ENCODE measurements at places on chromosomes 3 and 15.

DNA sequence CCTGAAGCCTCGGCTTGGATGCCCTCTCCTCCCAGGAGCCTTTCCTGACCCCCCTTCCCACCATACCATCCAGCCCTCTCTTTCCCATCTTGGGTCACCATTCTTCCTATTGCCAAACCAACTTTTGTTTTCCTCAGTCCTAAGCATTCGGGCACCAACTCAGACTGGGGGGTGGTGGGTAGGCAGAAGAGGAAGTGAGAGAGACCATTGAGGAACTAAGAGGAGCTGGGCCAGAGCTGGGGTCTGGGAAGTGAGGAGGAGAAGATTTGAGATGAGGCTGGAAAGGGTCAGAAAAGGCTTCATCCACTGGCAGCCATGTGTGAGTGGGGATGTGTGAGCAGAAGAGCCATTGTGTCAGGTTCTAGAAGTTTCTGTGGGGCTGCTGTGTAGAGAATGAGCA lies 37.7 kb downstream of the TKT start:
- DNase-seq, result no peak

DNA sequence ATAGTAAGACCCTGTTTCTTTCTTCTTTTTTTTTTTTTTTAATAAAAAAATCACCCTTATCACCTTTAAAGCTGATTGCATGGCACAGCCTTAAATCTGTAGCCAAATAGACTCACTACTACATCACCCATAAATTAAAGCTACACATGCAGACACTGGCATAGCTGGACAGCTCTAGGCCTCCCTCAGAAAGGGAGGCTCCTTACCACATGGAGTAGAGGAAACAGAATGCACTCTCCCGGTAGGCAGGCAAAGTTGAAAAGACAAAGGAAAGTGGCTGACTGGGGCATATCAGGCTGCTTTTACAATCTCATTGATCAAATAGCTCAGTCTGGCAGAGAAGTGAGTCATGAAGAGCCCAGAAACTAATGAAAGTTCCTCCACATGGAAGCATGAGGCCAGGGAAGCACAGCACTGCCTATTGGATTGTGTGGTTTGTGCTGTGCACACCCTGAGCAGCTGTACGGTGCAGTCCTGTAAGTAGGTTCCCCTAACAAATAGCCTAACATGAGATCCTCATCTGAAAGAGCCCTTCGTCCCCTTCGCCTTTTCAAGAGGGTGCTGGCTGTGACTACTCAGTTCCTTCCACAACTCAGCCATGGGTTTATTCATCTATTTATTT lies 32.7 kb upstream of the FAM98B start:
- DNase-seq, result no peak

GRCh38 chr15:67883234-67883773 lies 43.5 kb upstream of the RNU6-1 start:
- DNase-seq, result peak; percentile 54

DNA sequence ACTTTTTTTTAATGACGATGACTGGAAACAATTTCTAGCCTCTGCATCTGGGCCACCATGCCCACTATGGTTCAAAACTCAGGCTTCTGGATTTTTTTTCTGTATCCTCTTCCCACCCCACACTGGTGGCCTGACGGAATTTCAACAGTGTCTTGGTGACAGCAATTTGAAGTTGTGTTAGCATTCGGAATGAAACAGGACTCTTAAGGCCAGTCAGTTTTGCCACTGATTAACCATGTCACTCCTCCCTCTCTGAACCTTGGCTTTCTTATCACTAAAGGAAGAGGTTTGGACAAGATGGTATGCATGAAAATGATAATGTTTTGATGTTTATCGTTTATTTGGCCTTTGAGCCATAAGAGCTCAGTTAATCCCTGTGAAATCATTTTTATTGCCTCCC lies 41.6 kb upstream of the BDH1 start:
- peak; percentile 15 for DNase-seq

DNA sequence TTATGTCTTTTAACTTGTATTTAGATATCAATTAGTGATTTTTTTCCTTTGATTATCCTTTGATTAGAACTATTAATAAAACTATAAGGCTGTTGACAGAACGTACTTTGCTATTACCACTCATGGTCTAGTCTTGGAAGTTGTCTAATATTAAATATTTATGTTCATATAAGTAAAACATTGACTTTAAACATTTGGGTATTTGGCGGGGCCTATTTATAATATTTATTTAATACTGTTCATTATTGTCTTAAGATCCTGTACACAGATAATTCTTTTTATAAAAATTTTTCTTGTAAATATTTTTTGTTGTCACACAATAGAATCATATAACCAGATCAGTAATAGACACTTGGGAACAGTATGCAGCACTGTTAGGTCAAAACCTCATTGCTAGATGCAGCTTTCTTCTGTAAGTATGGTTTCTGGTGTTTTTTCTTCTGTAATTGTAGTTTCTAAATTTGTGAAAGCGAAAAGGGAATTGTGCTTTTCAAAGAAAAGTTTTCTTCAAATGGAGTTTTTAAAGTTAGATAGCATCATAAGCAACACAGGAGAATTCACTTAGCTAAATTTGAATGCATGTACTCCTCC lies 93.4 kb downstream of the FNDC3B start:
- no peak for DNase-seq

DNA sequence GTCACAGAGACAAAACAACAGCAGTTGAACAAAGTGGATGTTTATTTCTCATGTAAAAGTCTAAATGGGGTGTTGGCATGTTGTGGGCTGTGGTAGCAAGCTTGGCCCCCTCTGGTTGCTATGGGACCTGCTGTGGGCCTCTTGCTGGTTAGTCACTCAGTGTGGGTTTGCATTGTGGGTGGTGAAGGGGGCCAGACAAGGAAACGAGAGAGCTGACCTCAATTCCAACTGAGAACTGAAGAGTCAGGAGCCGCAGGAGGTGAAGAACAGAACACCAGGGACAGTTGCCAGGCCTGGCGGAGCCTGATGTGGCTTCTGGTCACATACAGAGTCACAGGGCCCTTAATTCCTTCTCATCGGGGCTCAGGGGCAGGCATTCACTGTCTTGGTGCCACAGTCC lies 1.9 kb upstream of the ADPGK start:
- DNase-seq, result no peak

DNA sequence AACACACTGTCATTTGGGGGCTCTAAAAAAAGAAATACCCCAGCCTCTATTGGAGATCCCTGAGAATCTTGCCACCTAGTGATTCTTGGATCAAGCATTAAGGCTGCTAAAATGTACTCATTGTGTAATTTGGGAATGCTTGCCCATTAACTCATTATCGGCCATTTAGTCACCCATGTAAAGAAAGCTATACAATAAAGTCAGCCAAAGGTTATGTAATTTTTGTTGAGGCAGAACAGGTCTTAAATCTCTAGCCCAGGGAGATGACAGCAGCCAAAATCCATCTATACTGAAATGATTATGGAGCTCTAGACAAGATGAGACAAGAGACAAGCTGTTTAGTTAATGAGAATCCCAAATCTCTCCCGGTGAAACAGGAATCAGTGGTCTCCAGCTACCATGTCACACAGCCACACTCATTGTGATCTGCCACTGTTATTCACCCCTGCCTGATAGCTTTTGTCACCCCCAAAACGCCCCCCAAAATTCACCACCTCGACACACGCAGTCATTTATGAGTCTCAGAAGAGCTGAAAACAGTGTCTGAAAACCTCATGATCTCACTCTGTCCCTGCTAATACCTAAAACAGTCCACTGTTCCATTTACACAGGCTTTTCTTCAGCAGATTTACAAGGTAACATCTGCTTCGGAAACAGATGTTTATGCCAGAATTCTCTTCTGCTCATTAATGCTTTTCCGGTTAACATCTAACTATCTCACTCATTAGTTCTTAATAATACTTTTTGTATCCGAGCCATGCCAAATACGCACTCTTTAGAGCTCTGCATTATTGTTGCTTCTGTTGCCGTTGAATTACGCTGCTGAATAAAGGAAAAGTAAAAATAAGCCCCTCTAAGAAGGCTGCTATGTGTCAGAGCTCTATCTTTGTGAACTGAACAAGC lies 138.5 kb downstream of the RORA start:
- no peak for DNase-seq

GRCh38 chr3:66138336-66139313 lies 82.2 kb upstream of the SLC25A26 start:
- DNase-seq, result peak; percentile 86

- DNase-seq, result no peak
Observed at GRCh38 chr3:108891833-108892232, 61.8 kb downstream of the GUCA1C start.

GRCh38 chr3:41726891-41727290 lies 235.0 kb downstream of the ULK4 start:
- no peak for DNase-seq

DNA sequence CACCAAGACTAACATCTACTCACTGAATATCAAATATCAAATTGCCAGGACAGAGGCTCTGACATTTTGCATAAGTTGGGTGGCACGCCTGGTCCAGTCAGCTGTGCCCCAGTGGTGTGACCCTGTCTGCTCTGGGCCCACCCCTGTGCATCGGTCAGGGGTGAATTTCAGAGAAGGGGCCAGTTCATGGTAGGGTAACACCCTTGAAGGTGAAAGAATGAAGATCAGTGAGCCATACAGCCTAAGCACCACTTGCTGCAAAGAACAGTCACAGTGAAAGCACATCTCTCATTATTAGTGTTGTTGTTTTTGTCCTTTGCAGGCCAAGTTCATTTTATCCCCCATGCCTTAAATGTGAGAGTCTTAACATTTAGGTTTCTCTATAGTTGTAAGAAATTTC lies 86.8 kb downstream of the MYRIP start:
- no peak for DNase-seq

DNA sequence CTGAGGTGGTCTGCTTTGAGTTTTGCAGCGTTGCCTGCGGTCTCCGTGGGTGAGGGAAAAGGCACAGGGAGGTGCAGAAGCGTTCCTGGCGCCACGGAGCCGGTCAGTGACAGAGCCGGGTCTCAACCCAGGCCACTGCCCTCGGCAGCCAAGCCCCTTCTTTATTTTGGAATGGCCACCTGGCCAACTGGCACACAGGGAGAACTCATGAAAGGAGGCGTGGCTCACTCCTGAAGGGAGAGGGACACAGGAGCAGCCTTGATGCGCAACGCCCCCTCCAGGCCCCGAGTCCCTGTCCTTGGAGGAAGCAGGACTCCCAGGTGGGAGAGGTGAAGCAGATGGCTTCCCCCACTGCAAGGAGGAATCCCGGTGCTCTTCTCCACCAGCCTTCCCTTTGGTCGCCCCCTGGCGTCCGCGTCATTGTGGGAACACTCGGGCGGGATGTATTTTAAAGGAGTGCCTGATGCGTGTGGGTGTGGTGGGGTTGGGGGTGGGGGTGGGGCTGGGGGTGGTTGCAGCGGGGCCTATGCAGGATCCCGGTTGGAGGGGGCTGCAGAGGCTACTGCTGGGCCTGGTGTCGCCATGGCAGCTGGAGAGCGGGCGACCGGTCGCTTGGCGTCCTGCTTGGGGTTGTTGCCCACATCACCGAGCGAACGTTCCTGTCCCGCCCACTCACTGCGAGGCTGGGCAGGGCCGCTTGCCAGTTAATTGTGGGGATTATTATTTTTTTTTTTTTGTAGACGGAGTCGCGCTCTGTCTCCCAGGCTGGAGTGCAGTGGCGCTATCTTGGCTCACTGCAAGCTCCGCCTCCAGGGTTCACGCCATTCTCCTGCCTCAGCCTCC lies 32.6 kb downstream of the APBA2 start:
- no peak for DNase-seq
